GM12878 (cell line): ENCODE measurements at places on chromosomes 2 and 18. TPM values are rescaled to one million over a fixed set of nuclear protein-coding genes. Genes with fewer than 3 reads are reported as not detected.

DNA sequence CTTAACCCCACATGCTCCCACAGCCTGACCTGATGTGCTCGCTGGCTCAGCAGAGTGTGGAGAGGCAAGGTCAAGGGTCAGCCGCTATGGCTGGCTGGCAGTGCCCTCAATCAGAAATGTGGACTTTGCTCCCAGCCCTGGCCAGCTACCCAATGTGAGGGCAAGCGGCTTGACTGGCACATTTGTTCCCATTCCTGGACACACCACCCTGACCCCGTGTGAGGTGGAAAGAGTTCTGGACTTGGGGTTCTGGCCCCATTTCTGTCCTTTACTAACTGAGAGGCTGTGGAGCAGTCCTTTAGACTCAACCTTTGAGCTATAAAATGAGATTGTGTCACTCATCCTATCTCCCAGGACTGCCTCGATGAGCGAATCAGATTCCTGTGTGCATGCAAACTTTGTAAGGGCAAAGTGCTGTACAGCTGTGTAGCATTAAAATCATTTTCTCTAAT lies 9.1 kb downstream of the THNSL2 start:
- no peak overlapping the region for H3K4me3 ChIP-seq
- no peaks in the 10 kb centered on the region for H3K4me1 ChIP-seq
- DNase-seq = no peak
- no peaks in the 10 kb centered on the region for H3K36me3 ChIP-seq

DNA sequence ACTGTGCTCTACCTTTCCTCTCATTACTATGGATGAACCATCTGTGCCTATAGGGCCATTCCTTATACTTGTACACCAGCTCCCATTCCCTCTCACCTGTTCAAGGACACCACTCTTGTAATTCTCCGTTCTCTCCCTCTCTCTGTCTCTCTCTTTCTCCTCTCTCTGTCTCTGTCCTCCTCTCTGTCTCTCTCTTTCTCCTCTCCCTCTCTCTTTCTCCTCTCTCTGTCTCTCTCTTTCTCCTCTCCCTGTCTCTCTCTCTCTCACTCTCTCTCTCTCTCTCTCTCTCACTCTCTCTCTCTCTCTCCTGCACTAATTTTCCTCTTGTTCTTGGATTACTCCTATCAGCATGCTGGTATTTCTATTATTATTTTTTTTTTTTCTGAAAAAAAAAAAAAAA lies 78.9 kb upstream of the RMDN2 start:
- no peak overlapping the region for H3K27ac ChIP-seq
- no peak for DNase-seq
- H3K36me3 ChIP-seq = no peaks in the 10 kb centered on the region
- no peak overlapping the region for H3K4me3 ChIP-seq

SOWAHC gene
- total RNA-seq = 2.0 and 2.6 TPM in 2 replicates

COLEC12 gene
- total RNA-seq = 0.03 and 0.05 TPM in 2 replicates

CHST9 gene
- total RNA-seq = not detected in 2 replicates

DNA sequence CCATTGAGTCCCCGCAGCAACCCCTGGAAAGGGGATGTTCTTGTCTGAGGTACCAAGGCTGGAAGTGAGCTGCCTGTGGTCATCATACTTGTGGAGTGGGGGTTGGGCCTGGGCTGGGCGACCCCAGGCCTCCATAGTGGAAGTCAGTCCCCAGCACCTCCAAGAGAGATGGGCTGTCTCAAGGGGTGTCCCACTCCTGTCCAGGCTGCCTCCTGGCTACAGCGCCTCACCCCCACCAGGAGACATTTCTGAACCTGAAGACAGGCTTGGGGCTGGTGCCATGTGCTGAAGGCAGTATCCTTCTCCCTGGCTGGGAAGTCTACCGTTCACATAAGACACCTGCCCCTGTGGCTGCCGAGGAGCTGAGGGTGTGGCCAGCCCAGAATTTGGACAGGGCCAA lies 28.9 kb downstream of the INHBB start:
- H3K36me3 ChIP-seq = no peaks in the 10 kb centered on the region
- H3K4me1 ChIP-seq = no peaks in the 10 kb centered on the region
- DNase-seq = no peak
- peaks cover 1% of the 10 kb centered on the region for H3K27me3 ChIP-seq
- H3K4me3 ChIP-seq = no peak overlapping the region

PROC gene
- total RNA-seq = not detected in 2 replicates

NOSTRIN gene
- 0.26 and 0.29 TPM in 2 replicates for total RNA-seq

G6PC2 gene
- total RNA-seq = not detected in 2 replicates

DNA sequence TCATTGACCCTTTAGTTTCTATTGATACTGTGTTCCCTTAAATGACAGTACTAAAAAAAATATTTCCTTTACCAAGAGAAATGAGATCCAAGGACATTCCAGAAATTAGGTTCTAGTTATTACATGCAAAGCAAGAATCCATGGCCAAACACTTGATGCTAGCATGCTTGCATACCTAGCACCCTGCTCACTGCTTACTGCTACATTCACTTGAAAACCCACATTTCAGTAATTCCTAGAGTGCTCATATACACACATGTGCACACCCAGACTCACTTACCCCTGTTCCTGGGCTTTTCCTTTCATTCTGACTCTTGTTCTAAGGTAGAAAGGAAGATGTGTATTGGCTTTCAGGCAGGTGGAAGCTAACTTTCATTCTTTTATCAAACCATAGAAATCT lies 395.9 kb downstream of the THSD7B start:
- H3K4me1 ChIP-seq = no peaks in the 10 kb centered on the region
- no peak for DNase-seq
- H3K27me3 ChIP-seq = no peaks in the 10 kb centered on the region
- no peak overlapping the region for H3K27ac ChIP-seq

DNA sequence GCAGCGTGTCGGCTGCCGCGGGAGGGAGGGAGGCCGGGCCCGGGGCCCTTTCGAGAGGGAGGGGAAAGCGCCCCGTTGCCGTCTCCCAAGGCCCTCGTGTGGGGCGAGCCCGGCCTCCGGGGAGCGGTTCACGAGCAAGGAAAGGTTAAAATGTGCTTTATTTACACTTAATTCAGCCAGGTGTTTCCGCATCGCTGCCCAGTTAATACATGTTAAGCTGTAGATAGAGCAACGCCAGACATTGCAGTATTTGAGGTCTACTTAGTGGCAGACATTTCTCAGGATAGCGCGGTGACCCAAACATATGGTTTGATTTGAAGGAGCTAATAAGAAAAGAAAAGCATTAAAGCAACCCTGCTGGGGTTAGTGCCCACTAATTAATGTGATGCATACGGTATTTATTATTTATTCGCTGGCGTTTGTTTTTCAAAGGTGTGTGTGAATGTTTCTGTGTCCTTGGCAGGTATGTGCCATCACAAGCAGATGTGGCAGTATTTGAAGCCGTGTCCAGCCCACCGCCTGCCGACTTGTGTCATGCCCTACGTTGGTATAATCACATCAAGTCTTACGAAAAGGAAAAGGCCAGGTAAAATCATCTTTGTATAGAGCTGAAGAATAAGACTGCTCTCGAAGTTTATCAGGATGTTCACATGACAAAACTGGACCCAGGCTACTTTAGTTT lies 571 bp downstream of the EEF1B2 start:
- DNase-seq = no peak
- H3K4me3 ChIP-seq = peak overlapping the region; percentile 93
- peak overlapping the region; percentile 94 for H3K27ac ChIP-seq
- peaks cover 2% of the 10 kb centered on the region; the same call in 1 of the 2 replicates for H3K36me3 ChIP-seq

C1QL2 gene
- total RNA-seq = not detected in 2 replicates

CNDP1 gene
- not detected in 2 replicates for total RNA-seq

DNA sequence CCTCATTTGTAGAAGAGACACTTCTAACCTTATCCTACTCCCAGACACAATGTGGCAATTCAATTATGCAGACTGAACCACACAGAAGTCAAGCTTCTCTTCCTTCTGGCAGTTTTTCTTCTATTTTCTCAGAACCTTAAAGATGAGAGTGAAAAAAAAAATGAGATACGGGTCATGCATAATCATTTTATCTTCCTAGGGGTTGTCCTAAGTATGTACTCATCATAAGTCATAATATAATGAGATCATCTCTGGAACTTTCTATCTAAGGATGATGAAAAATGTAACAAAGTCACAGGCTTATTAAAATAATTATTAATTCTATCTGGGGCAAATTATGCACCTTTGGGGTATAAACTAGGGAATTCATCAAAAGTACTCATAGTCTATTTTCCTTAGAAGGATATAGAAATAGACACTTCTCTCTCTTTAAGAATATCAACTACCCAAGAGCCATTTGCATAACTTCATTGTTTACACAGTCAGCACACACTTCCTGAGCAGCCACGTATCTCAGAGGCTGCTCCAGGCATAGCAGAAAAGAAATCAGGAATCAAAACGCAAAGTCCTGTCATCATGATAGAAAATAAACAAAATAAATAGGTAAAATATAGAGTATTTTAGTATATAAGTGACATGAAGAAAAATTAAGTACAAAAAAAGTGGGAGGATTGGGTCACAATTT lies 345.9 kb upstream of the SPHKAP start:
- H3K4me3 ChIP-seq = no peak overlapping the region
- H3K36me3 ChIP-seq = no peaks in the 10 kb centered on the region
- H3K27me3 ChIP-seq = no peaks in the 10 kb centered on the region
- 0 out of 2 replicates have a peak, but pooled peaks cover 4% of the 10 kb centered on the region for H3K4me1 ChIP-seq
- DNase-seq = no peak
- H3K27ac ChIP-seq = no peak overlapping the region

GRCh38 chr2:127721311-127721977 lies 20.1 kb downstream of the SFT2D3 start:
- H3K36me3 ChIP-seq = peaks cover 26% of the 10 kb centered on the region
- H3K27ac ChIP-seq = no peak overlapping the region
- H3K4me1 ChIP-seq = no peaks in the 10 kb centered on the region
- H3K4me3 ChIP-seq = no peak overlapping the region

- H3K4me3 ChIP-seq = no peak overlapping the region
- H3K27ac ChIP-seq = no peak overlapping the region
- no peaks in the 10 kb centered on the region for H3K36me3 ChIP-seq
- H3K27me3 ChIP-seq = no peaks in the 10 kb centered on the region; the same call in 1 of the 2 replicates
- no peak for DNase-seq
These were observed 293.1 kb upstream of the KLHL29 start for GRCh38 chr2:23091900-23092299.

DNA sequence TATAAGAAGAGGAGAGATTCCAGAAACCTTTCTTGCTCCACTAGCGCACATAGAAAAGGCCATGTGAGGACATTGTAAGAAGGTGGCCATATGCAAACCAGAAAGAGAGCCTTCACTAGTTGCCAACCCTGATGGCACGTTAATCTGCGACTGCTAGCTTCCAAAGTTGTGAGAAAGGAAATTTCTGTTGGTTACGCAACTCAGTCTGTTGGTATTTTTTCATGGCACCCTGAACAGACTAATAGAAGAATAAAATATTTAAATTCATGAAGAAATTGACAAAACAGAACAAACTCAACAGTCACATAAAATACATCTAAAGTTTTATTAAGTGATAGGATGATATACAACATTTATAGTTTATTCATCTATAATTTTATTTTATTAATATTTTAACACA lies 625.9 kb upstream of the NRXN1 start:
- no peak for DNase-seq
- H3K36me3 ChIP-seq = no peaks in the 10 kb centered on the region
- no peaks in the 10 kb centered on the region for H3K4me1 ChIP-seq
- H3K27ac ChIP-seq = no peak overlapping the region

DNA sequence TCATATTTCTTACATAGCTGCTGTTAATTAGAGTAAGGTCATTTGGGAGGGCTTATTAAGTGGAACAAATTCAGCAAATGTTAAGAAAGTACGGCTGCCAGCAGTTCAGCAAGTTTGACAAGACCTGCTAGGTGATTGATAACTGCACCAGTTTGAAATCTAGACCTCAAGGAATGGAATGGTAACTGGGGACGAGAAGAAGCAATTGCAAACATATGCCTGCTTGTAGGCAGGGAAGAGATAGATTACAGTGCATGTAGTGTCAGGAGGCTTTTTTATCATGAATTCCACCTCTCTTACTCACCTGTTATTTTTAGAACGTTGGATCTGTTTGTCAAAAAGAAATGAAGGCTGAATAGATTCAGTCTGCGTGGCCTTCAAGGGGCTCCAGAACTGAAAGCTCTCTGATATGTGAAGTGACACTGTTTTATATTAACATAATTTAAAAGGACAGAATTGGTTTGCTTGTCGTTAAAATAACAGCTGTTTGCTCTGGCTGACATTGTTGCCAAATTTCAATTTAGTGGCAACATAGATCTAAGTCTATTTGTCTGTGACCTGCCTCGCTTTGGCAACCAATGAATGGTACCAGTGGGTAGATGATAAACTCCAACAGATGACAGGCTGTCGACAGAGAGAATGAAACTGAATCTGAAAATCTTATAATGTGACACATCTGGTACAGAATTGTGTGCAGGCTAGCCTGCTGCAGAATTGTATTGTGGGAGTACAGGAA lies 199.3 kb downstream of the ZNF407 start:
- no peaks in the 10 kb centered on the region for H3K27me3 ChIP-seq
- no peaks in the 10 kb centered on the region for H3K36me3 ChIP-seq
- H3K4me3 ChIP-seq = peak overlapping the region; percentile 51
- peaks cover 16% of the 10 kb centered on the region; the same call in 1 of the 2 replicates for H3K4me1 ChIP-seq
- peak; percentile 40 for DNase-seq
- H3K27ac ChIP-seq = 0 out of 2 replicates have a peak overlapping the region, but pooled peaks have one; percentile 17

DNA sequence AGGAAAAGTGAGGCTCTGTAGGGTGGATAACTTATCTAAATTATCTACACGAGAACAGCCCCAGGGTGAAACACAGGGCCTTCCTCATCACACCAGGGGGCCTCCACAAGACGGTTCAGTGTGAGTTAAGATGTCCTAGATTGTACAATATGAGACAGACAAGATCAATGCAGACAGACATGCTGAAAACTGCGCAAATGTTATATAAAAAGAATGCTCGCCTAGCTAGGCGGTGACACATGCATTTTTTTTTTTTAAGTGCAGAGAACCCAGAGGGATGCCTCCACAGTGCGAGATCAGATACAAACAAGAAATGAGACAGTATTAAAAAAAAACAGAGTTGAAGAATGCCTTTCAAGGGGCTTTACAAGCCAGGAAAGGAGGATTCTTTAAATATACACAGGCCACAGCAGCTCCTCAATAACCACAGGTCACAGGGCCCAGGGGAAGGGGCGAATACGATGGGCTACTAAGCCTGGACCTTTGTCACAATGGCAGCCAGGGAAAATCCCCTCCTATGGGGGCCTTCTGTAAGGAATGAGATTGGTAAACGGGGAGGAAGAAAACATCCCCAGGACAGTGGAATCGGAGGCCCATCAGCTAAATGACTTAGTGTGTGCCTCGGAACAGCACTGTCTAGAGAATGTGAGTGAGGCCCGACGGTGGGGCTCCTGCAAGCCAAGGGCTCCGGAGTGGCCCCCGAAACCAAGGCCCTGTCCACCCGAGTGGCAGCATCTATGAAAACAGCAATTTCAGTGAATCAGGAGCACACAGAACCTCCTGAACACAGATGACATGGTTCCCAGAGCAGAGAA lies 48.9 kb downstream of the ADCY3 start:
- no peaks in the 10 kb centered on the region for H3K27me3 ChIP-seq
- H3K4me3 ChIP-seq = no peak overlapping the region
- peaks cover 14% of the 10 kb centered on the region; the same call in 1 of the 2 replicates for H3K36me3 ChIP-seq
- no peak for DNase-seq
- H3K4me1 ChIP-seq = no peaks in the 10 kb centered on the region
- no peak overlapping the region for H3K27ac ChIP-seq

DNA sequence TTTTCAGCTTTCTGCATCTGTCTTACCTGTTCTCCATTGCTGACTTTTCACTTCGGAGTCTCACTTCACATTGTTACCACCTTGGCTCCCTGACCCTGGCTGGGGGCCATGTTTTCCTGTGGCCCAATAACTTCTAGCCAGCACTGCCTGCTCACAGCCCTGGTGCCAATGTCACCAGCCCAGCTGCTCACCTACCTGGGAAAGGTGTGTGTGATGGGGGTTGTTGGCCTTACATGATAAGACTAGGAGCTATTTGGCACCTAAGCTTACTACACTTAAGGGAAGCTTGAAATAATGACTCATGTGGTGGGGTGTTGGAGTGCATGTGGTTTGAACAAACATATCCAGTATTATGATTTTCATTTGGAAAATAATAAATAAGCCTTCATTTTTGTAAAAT lies 37.5 kb upstream of the PGAP1 start:
- DNase-seq = no peak
- no peaks in the 10 kb centered on the region for H3K36me3 ChIP-seq
- no peaks in the 10 kb centered on the region for H3K27me3 ChIP-seq
- H3K4me3 ChIP-seq = no peak overlapping the region
- peaks cover 3% of the 10 kb centered on the region; the same call in 1 of the 2 replicates for H3K4me1 ChIP-seq
